ENCODE measurements at places on chromosomes 6 and 20. TPM values are rescaled to one million over a fixed set of nuclear protein-coding genes. Genes with fewer than 3 reads are reported as not detected.
A peak's percentile ranks its signal among the peaks of the same experiment; 100 is the strongest.

ARHGAP40 gene
- total RNA-seq: not detected

DNA sequence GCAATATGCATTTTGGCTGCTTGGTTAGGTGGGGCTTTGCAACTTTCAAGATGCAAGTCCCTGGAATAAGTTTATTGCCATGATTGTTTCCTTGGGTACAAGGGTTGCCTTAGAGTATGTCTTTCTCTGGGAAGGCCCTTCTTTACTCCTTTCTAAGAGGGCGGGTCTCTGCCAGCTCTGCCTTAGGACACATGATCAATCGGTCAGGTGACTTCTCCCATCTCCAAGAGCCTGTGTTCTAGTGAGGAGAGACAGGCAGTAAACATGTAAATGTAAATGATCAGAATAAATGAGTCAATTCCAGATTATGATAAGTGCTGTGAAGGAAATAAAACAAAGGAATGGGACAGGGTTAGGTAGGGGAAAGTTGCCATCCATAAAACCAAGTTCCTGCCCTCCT lies 43.2 kb upstream of the BCAS1 start:
- no peaks in the 10 kb centered on the region for H3K36me3 ChIP-seq
- no peaks in the 10 kb centered on the region for H3K4me1 ChIP-seq
- no peak for ATAC-seq
- no peak overlapping the region for H3K4me3 ChIP-seq
- no peak overlapping the region for H3K27ac ChIP-seq
- H3K27me3 ChIP-seq: peaks cover 19% of the 10 kb centered on the region

GRCh38 chr20:56360908-56361205 lies 2.1 kb downstream of the FAM210B start:
- no peak overlapping the region for H3K27ac ChIP-seq
- ATAC-seq: no peak
- H3K36me3 ChIP-seq: peaks cover 4% of the 10 kb centered on the region
- H3K4me1 ChIP-seq: peaks cover 5% of the 10 kb centered on the region
- H3K4me3 ChIP-seq: no peak overlapping the region

DNA sequence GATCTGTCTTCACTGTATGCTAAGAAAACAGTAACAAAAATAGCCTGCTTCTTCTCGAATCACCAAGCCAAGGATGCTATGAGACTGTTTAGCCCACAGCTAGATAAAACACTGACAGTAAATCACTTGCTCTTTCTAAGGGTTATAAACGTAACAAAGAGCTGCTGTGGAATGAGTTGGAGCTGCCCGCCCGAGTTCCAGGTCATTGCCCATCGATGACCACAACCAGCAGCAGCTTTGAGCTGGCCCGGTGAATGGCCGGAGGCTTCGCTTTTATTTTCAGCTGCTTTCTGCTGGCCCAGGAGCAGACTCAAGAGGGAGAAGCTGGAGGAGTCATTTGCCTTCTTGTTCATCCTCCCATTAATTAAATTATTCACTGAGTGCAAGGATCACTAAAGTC lies 82.2 kb upstream of the CDH4 start:
- no peak overlapping the region for H3K4me3 ChIP-seq
- H3K4me1 ChIP-seq: no peaks in the 10 kb centered on the region
- H3K36me3 ChIP-seq: no peaks in the 10 kb centered on the region
- ATAC-seq: no peak
- H3K27ac ChIP-seq: no peak overlapping the region

DNA sequence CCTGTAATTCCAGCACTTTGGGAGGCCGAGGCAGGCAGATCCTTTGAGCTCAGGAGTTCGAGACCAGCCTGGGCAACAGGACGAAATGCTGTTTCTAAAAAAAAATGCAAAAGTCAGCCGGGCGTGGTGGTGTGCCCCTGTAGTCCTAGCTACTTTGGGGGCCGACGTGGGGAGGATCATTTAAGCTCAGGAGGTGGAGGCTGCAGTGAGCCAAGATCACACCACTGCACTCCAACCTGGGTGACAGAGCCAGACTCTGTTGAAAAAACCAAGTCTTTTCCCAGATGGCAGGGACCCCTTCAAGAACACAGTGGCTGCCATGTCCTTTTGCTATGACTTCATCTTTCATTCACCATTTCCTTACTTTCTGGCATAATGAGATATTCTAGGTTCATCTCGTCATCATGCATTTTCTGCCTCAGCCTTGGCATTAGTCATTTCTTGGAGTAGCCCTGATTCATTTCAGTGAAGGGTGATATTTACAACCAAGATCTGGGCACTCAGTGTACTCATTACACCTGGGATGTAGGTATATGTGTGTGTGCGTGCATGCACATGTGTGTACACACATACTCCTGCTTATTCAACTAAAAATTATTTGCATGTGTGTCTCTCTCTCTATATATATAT lies 61.4 kb upstream of the TOX2 start:
- no peaks in the 10 kb centered on the region for H3K4me1 ChIP-seq
- no peak overlapping the region for H3K4me3 ChIP-seq
- no peaks in the 10 kb centered on the region for H3K36me3 ChIP-seq

DNA sequence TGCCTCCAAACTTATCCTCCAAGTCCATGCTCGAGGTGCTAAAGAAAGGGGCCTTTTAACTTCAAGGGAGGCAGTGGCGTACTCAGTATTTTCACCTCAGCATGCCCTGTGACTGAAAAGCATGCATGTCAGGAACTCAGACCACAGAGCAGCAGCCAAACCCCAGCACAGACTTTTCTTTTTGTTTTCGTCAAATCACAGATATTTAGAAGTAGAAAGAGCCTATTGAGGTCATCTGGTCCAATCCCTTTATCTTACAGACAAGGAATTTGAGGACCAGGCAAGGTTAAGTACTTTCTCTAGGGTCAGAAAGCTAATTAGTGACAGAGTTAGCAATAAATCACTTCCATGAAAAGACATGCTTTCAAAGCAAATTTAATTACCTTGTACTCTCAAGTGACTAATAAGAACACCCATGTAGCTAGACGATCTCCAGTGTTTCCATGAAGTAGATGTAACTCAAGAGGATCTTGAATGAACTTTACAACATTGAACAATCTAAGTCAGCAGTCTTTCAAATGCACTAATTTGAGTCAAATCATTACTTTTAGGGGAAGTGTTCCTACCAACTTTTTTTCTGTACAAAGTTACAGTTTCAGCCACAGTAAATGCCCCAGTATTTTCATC lies 35.9 kb downstream of the MOXD1 start:
- peak overlapping the region; percentile 15 for H3K27ac ChIP-seq
- no peaks in the 10 kb centered on the region for H3K36me3 ChIP-seq
- peaks cover 11% of the 10 kb centered on the region for H3K4me1 ChIP-seq
- ATAC-seq: peak; percentile 89
- H3K27me3 ChIP-seq: peaks cover 26% of the 10 kb centered on the region

DNA sequence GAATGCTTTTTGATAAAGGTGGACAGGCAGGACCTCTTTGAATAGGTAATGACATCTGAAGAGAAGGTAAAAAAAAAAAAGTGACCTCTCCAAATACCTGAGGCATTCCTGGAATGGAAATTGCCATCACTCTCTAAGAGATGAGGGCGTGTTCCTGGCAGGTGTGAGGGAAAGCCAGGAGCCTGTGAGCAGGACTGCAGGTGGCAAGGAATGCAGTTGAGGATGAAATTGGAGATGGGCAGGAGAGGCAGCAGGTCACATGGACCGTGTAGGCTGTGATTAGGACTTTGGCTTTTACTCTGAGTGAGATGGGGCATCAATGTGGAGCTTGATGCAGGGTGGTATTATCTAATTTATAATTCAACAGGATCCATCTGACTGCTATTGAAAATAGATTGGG lies 227.4 kb downstream of the LRFN2 start:
- no peaks in the 10 kb centered on the region for H3K36me3 ChIP-seq

DNA sequence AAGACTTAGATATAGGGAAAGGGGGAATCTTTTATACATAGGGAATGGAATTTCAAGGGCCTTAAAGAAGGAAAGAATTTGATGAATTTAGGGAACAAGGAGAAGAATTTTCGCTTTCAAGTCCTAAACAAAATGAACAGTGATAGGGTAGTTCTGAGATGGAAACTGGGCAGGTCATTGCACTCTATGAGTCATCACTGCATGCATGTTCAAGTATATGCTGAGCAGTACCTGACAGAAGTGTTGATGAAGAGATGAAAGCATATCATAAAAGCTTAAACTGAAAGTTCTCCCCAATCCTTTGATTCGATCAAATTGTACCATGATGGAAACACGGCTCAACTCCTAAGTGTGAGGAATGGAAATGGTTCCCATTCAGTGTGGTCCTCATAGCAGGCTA lies 271.0 kb downstream of the TSHZ2 start:
- H3K4me3 ChIP-seq: no peak overlapping the region
- no peak overlapping the region for H3K27ac ChIP-seq
- peaks cover 19% of the 10 kb centered on the region for H3K4me1 ChIP-seq
- no peaks in the 10 kb centered on the region for H3K27me3 ChIP-seq
- peak; percentile 39 for ATAC-seq

NXT1 gene
- total RNA-seq: 25.0 TPM

KHDRBS2 gene
- not detected for total RNA-seq

SRXN1 gene
- 14.6 TPM for total RNA-seq

- no peaks in the 10 kb centered on the region for H3K36me3 ChIP-seq
- peaks cover 6% of the 10 kb centered on the region for H3K4me1 ChIP-seq
- no peak overlapping the region for H3K4me3 ChIP-seq
- H3K27ac ChIP-seq: no peak overlapping the region
- peak; percentile 23 for ATAC-seq
These were observed 28.2 kb upstream of the FABP7 start for GRCh38 chr6:122751326-122751725.

DNA sequence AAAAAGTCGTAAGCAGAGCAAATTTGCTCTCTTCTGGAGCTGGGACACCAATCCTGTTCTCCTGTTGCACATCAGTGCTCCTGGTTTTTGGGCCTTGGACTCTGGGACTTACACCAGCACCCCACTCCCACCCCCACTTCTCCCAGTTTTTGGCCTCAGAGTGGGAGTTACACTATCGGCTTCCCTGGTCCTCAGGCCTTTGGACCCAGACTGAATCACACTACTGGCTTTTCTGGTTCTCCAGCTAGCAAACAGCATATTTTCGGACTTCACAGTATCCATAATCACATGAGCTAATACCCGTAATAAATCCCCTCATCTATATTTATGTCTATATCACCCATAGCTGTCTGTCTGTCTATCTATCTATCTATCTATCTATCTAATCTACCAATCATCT lies 23.2 kb upstream of the ASCC3 start:
- no peaks in the 10 kb centered on the region for H3K36me3 ChIP-seq
- no peaks in the 10 kb centered on the region for H3K4me1 ChIP-seq
- no peak for ATAC-seq
- H3K4me3 ChIP-seq: no peak overlapping the region
- H3K27me3 ChIP-seq: no peaks in the 10 kb centered on the region

DNA sequence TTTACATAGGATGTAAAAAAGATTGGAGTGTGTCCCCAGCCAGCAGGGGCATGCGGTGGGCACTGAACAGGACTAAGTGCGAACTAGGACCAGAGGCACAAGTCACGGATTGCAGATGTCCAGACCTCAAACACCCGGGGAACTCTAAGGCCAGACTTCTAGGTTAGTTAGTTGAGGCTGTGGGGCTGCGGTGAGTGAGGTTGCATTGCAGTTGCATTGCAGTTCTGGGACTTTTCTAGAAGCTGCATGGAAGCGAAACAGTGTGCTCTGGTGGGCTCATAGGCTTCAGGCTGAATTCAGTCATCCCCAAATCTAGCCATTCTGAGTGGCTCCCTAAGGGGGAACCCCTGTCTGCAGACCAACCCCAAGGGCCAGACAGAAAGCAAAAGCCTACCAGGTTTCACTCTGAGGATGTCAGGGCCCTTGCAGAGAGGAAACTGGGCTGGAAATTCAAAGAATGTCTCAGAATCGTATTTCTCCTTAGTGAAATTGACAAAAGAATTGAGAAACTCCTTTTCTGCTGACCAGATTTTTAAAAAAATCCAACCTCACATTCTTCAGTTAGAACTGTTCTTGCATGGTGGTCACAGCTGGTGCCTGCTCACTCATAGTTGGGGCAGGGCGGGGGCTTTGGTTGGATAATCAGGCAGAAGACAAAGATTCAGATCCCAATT lies 182.8 kb downstream of the ZDHHC14 start:
- H3K27me3 ChIP-seq: no peaks in the 10 kb centered on the region
- H3K27ac ChIP-seq: no peak overlapping the region
- ATAC-seq: peak; percentile 90

DNA sequence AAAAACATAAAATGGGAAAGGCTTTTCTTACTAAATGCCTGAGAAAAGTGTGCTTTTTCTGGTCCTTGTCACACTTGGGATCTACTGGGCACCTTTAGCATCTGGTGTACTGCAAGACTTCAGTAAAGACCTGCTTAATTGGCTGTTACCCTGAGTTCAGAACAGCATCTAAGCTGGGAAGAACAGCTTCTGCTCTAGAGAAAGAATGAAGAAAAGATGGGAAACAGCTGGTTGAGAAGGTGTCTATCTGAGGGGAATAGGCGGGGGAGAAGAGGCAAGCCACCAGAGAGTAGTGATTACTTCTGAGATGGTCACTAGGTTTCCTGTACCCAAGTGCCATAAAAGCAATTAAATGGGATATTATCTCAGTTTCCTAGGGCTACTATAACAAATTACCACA lies 128.2 kb upstream of the SPACA1 start:
- no peak for ATAC-seq
- no peak overlapping the region for H3K27ac ChIP-seq
- peaks cover 4% of the 10 kb centered on the region for H3K4me1 ChIP-seq
- H3K4me3 ChIP-seq: no peak overlapping the region

ABCC10 gene
- total RNA-seq: 41.2 TPM

DNA sequence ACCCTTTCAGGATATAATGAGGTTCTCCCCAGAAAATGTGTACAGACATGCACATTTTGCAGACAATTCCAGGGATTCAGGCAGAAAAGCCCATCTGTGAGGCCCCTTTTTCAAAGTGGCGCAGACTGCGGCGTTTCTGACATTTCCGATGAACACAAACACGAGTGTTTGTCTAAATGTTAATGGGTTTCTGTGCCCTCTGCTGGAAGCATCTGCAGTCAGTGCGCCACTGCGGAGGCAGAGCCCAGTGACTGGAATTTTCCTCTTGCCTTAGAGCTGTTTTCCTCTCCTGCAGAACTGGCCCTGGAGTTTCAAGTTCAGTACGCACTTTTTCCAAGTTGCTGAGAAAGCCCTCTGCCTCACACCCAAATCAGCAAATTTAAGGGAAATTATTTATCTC lies 15.3 kb downstream of the ANKRD60 start:
- H3K27me3 ChIP-seq: peaks cover 9% of the 10 kb centered on the region
- no peak overlapping the region for H3K27ac ChIP-seq
- no peak for ATAC-seq
- no peak overlapping the region for H3K4me3 ChIP-seq

DNA sequence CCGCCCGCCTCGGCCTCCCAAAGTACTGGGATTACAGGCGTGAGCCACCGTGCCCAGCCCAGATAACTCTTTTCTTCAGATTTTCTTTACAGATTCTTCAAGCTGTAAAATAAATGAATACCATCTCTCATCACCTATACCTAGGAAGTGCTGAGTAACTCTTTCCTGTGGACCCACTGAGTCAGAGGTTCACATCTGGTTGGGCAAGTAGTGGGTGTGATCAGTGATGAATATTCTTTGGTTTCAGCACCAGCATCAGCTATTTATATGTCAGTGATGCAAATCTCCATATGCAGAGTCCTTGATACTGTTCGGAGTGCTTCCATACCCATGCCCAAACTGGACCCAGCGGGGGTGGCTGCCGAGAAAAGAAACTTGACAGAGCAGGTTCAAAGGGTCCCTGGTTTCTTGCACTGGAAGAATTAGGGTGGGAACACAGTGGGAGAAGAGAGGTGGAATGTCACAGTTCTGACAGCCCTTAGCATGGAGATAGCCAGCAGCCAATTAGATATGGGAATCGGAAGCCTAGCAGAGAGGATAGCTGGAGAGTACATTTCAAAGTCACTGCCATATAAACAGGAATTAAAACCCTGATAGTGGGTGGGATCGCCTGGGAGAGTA lies 64.9 kb upstream of the DDR1 start:
- ATAC-seq: peak; percentile 81
- peak overlapping the region; percentile 79 for H3K4me3 ChIP-seq
- no peaks in the 10 kb centered on the region for H3K27me3 ChIP-seq
- peaks cover 59% of the 10 kb centered on the region for H3K36me3 ChIP-seq

- H3K4me1 ChIP-seq: no peaks in the 10 kb centered on the region
- H3K36me3 ChIP-seq: no peaks in the 10 kb centered on the region
- H3K27ac ChIP-seq: no peak overlapping the region
These were observed 389.1 kb downstream of the HTR1B start for GRCh38 chr6:77074037-77074713.
